SJSA1 (cell line): ENCODE measurements at places on chromosomes 5 and 9. TPM values are rescaled to one million over a fixed set of nuclear protein-coding genes. Genes with fewer than 3 reads are reported as not detected.

DNA sequence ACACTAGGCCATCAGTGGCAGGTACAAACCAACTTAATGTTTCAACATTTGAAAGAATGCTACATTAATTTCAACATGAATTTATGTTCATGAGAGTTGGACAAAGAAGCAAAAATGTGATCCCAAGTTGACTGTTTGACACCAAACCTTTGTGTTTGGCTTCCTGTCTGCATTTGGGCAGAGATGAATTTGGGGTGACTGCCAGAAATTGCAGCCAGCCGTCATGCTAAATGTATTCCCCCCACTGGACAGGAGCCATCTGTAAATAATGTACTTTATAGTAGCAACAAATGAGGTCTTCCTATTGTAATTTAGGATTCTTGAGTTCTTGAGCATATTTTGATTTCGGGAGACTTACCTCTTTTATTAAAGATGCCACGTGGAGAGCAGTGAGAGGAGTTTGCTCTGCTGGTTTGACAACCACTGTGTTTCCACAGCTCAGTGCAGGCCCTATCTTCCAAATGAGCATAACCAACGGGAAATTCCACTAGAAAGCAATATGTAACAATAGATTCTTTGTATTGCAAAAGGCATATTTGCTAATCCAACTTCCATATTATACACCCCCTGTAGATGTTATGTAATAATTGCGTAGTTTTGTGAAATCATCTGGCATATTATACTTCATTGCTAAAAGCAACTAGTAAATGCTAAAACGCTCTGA, 27.6 kb downstream of the ALDH1A1 start:
- no peak for DNase-seq

The ARHGEF39 gene
- 0.41 and 1.9 TPM in 2 replicates for total RNA-seq

The C5orf47 gene
- total RNA-seq, result not detected in 2 replicates

The RAD17 gene
- 27.3 and 30.0 TPM in 2 replicates for total RNA-seq

- DNase-seq, result no peak
Measured at GRCh38 chr5:91955610-91956009, 572.5 kb upstream of the ARRDC3 start.

The RORB gene
- not detected in 2 replicates for total RNA-seq

The ALDOB gene
- not detected in 2 replicates for total RNA-seq

DNA sequence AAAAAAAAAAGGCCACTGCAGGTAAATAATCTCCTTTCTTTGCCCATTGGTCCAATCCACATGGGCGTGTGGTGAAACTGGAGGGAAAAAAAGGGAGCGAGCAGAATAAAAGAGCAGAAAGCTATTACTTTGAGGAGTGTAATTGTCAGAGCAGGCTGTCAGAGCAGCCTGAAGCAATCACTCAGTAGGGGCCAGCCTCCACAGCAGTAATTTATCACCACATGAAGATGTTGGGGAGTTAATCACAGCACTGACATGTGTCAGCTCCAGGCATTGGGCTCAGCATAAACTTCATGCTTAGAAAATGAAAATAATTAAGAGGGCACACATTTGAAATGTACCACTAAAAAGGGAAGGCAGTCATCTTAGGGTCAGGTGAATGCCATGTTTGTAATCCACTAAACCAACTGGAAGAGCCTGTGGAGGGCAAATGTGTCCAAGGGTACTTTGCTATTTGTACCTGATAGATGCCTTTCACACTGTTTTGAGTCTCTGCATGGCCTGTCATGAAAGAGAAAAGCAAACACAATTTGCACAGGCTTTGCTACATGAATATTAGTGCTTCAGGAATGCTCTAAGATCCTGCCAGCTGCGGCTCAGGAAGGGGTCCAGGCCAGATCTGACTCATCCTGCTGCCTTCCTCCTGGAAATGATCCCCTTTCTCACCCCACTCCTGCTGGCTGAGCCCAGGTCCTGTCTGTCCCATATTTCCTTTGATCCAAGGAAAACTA, 2.9 kb upstream of the PTGER4 start:
- peak; percentile 71 for DNase-seq

DNA sequence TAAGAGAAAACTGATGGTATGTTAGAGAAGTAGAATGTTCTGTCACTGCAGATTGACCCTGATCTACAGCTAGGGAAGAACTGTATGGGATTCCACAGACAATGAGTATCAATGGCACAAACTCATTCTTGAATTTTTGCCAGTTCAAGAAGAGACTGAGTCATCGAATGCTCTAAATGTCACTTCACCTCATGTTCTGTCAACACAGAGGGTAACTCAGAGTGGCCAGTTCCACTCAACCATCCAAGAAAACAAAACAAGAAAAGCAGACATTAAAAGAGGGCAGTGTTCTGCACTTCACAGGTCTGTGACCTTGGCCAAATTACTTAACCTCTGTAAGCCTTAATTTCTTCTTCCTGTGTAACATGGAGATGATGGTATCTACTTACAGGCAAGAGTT, 132.2 kb upstream of the HMHB1 start:
- no peak for DNase-seq

- peak; percentile 77 for DNase-seq
Measured at GRCh38 chr5:168128557-168128956, 162.9 kb upstream of the WWC1 start.

DNA sequence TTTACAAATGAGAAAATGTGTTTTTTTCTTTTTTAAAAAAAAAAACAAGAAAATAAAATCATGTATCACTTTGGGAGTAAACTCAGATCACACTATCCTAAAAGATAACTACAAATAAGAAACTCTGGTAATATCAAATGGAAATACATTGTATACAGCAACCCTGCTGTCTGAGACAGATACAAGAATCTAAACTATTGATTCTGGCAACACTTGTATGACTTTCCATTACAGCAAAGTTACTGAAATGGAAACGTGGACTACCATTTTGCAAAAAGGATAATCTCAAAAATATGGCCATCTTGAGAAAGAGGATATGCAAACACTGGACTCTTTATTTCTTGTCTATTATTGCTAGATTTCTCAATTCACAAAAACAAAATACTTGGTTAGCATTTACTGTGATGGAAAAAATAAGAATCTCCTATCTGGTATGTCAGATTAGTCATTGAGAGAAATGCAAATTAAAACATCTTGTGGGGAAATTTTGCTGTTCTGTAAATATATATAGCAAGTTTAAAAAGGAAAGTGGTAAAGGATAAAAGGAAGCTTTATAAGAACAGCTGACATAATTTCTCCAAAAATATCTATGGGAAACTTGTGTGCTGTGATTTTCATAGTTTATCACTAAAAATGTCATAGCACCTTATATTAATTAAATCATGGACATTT, 112.9 kb upstream of the FER start:
- DNase-seq, result no peak

- no peak for DNase-seq
Measured at GRCh38 chr9:110897943-110898342, 140.3 kb downstream of the LPAR1 start.

The ADAMTSL2 gene
- not detected in 2 replicates for total RNA-seq

The TTC23L gene
- total RNA-seq, result not detected in 2 replicates

DNA sequence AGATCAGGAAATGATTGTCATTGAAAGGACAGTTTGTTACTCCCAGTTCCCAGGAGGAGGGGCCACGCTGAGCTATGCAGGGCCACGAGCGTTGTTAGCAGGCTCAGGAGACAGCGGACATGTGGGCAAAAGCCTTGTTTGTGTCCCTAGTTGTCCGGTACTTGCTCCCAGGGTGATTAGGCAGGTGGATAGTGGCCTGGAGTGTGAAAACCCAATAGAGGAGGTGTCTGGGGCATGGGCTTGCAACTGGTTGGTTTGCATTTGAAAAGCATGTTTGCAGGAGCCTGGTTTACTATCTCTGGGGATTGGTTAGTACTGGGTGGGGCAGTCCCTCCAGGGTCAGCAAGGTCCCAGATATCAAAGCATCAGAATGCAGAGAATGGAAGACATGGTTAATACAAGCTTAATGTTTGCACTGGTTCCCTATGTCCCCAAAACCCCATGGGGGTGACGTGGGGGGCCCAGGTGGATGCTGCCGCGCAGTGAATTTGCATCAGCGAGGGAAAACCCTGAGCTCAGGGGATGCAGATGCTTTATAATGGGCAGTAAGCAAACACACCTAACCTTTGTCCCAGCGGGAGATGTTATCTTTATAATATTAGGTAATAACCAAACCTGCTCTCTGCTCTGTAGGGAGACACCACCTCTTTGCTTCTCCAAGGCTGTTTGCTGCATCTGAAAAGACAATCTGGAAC, 39.7 kb downstream of the ROPN1L start:
- no peak for DNase-seq

The SMIM33 gene
- total RNA-seq, result not detected in 2 replicates

DNA sequence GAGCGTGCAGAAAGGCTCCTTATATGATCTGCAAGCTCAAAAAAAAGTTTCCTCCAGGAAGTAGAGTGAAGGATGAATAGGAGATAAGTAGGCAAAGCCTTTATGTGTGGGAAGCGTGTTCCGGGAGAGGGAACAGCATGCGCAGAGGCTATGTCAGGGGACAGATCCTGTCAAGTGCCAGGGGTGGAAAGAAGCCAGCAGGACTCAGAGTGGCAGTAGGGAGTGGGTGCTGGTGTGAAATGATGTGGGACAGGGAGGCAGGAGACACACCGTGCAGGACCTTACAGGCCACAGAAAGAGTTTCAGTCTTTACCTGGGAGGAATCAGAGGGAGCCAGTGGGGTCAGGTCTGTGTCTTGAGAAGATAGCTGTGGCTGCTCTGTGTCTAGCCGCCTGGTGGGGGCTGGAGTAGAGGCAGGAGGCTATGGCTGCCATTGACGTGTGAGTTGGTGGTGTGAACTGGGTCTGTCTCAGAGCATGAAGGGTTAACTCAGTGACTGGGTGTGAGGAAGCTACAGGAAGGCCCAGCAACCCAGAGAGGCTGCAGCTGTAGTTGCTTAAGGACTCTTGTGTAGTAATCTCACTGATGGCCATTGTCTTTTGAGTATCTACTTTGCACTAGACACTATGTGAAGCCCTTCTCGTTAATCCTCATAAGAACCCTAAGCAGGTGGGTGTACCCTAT, 71.3 kb downstream of the PPARGC1B start:
- DNase-seq, result no peak

The PTPRD gene
- not detected in 2 replicates for total RNA-seq

- DNase-seq, result no peak
Measured at GRCh38 chr5:63961598-63962161, 565 bp downstream of the HTR1A start.

- DNase-seq, result no peak
Measured at GRCh38 chr9:1156794-1157550, 106.8 kb downstream of the DMRT2 start.

The EGFLAM gene
- 0.08 TPM in 1 of 2 replicates, not detected in the other for total RNA-seq

GRCh38 chr9:100652850-100653249, 75.0 kb downstream of the CAVIN4 start:
- no peak for DNase-seq

DNA sequence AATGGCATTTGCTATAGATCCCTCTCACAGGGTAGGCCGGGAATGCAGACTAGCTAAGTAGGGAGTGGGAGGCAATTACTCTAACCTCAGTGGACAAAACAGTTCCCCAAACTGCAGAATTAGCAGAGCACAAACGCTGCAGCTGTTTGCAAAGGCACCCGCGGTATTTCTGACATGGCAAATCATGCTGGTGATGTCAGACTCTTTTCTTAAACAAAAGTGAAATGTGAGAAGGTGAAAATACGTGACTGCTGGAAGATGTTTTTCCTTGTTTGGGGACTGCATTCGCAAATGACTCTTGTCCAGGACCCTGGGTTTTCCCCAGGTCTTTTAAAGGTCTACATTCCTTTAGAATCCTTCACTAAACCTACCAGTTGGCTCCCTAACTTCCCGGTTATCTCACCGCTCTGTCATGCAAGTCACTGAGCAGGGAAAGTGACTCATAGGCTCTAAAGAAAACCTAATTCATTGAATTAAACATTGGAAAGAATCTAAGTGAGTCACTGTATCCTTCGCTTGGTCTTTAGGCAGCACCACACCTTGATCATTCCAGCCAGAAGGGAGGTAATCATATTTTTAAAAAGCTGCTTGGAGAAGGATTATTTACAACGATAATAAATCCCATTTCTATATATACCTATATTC, 91.5 kb upstream of the DNAH5 start:
- peak; percentile 88 for DNase-seq

The IFNA14 gene
- total RNA-seq, result not detected in 2 replicates

DNA sequence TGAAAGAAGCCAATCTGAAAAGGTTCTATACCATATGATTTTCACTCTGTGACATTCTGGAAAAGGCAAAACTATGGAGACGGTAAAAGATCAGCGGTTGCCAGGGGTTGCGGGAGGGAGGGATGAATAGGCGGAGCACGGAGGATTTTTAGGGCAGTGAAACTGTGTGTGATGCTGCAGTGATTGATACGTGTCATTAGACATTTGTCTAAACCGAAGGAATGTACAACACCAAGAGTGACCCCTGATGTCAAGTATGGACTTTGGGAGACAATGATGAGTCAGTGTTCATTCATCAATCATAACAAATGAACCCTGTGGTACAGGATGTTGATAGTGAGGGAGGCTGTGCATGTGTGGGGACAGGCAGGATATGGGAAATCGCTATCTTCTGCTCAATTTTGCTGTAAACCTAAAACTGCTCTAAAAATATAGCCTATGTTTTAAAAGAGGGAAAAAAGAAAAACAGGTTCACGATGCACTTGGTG, 34.4 kb downstream of the ERGIC1 start:
- peak; percentile 75 for DNase-seq

DNA sequence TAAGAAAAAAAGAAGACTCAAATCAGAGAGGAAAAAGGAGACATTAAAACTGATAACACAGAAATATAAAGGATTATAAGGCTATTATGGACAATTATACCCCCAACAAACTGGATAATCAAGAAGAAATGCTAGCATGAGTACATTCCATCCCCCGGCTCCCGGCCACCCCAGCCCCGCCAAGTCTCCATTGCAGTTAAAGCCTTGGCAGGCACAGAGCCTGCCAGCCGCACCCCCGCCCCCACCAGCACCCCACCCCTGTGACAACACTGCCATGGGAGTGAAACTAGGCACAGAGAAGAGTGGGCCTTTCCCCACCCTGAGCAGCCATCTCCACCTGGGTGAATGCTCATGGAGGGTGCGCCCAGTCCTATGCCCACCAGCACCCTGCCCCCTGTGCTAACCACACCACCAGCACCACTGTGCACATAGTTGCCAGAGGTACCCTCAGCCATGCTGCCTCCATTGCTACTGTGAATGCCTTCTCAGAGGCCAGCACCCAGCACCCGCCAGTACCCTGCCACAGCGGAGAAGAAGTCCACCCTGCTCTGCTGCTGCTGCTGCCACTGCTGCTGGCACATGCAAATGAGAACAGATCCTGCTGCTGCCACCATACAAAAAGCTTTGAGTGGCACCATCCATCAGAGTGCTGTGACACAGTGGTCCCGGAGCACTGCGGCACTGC, 117.0 kb downstream of the CSNK1G3 start:
- no peak for DNase-seq

The TNFAIP8 gene
- 25.4 and 32.1 TPM in 2 replicates for total RNA-seq

DNA sequence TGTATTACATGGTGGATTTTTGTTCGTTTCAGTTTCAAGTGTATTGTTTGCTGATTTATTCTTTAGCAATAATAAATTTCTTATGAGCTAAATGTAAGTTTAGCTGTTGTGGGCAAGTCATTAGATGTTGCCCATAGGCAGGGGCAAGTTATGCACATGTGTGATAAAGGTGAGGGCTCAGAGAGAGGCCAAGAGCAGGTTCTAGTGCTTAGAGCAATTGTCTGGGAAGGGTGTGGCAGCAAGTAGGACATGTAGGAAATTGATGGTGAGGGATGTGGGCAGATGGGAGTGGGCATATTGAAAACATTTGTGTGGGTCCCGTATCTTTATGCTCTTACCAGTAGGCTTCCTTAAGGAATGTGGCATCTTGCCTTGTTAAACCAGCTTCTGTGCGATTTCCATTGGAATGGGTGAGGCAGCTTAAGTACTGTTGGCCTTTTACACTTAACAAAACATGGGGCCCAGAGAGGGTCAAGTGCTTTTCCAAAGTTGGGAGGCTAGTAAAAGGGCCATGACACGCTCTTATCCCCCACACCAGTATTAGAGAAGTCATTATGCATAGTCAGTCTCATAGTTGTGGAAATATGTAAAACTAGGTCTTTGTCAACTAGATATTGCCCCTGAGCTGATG, 60.6 kb downstream of the KDM4C start:
- DNase-seq, result no peak
